ENCODE measurements at places on chromosomes 2 and 18.

DNA sequence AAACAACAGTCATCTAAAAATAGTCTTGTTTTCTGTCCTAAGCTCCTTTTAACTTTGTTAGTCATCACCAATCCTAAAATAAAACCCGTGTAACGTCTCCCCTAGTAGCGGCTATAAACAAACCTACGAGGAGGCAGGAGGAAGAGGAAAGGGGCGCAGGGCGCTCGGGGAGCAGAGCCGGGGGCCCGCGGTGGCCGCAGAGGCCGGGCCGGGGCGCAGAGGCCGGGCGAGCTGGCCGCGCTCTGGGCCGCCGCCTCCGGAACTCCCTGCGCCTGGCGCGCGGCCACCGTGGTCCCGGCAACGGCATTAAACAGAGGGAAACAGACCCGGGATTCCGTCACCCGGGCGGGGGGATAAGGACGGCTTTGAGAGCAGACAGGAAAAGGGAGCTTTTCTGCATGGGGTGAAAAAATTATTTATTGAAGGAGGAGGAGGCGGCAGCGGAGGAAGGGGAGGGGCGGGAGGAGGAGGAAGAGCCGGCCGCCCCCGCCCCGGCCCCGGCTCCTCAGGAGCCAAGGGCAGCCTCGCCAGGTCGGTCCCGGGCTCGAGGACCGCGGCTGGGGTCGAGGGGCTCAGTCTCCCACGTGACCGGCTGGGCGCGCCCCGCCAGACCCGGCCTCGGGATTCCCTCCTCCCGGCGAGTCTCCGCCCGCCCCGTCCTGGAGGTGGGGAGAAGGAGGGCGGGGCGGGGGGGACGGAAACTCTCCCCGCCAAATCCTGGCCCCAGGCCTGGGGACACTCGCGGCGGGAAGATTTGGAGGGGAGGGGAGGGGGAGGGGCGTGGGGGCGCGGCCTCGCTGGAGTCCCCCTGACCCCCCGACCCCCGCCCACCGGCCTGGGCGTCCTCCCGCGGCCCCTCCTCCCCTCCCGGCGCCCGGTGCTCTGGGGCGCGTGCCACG lies 1.8 kb upstream of the NFATC1 start:
- DNase-seq = no peak

DNA sequence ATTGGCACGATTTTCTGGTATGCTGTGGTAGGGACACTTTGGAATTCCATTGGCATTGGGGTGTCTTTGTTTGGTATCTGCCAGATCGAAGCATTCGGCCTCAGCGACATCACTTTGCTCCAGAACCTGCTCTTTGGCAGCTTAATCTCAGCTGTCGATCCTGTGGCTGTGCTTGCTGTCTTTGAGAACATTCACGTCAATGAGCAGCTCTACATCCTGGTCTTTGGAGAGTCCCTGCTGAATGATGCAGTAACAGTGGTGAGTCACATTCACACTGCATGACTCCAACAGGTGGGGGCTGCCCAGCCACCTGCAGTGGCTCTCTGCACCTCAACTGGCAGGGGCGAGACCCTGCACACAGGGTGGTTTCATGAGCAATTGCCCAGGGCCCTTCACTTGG lies 38.4 kb downstream of the SLC9A2 start:
- no peak for DNase-seq

DNA sequence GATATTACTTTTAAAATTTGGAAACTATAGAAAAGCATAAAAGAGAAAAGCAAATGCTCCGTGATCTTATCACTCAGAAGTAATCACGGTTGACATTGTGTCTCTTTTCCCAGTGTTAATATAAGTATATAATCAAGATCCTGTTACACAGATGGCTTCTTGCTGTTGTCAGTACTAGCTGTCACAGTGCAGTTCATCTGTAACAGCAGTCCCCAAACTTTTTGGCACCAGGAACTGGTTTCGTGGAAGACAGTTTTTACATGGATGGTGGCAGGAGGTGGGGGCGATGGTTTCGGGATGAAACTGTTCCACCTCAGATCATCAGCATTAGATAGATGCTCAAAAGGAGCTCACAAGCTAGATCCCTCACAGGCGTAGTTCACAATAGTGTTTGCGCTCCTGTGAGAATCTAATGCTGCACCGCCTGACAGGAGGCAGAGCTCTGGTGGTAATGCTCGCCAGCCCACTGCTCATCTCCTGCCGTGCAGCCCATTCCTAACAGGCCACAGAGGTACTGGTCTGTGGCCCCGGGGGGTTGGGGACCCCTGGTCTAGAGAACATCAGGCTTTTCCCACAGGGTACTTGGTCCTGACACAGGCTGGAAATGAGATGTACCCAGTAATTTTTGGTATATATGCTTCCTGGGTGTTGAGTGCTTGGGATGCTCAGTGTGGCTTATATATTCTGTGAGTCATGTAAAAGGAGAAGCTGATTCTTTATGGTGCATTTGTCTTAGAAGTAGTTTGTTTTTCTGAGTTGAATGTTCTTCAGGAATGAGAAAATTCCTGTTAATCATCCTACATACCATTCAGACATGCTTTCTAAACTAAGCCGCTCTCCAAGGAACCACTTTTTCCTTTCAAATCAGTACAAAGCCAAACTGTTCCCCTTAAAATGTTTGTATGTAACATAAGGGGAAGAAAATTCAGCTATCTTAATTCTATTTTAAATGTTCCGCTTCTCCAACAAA lies 121.8 kb downstream of the NCK2 start:
- no peak for DNase-seq

GRCh38 chr2:73291093-73291460 lies 2.3 kb downstream of the EGR4 start:
- peak; percentile 35 for DNase-seq

- no peak for DNase-seq
Observed at GRCh38 chr2:113209011-113209645, 35.4 kb downstream of the PSD4 start.
